ENCODE measurements at places on chromosomes 3 and 15.

DNA sequence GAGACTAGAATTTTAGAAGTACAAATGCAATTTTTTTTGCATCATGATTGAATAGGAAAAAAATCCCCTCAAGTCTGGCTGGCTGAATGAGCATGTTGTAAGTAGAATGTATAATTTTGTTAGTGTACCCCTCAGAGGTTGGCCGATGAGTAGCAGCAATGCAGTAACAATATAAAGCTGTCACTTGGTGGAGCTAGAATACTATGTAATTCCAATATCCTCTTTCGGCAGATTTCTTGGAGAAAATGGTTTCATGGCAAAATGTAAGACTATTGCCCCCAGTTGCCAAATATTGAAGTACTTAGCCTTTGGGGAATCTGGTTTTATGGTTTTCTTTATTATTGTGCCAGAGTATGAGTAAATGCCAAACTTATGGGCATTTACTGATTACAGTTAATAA, 39.8 kb upstream of the SGO1 start:
- peak; percentile 79 for DNase-seq

DNA sequence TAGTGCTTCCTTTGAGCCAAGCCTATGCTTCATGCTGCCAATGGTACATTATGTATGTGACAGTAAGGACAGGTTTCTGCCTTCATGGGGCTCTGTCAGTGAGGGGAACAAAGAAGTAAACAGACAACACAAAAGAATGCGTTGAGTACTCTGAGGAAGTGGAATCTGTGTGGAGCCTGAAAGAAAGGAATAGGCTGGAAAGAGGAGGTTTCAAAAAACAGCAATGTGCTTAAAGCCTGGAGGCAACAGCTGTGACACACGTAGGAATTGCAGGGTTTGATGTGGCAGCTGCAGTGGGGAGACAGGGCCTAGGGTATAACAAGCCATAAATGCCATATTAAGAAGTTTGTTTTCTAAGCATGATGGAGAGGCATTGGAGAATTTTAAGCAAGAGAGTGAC, 316.7 kb downstream of the CLSTN2 start:
- DNase-seq: peak; percentile 41

GRCh38 chr3:76311941-76312340, 526.6 kb upstream of the ZNF717 start:
- no peak for DNase-seq

GRCh38 chr3:72161881-72162595, 377.1 kb upstream of the PROK2 start:
- peak; percentile 38 for DNase-seq

DNA sequence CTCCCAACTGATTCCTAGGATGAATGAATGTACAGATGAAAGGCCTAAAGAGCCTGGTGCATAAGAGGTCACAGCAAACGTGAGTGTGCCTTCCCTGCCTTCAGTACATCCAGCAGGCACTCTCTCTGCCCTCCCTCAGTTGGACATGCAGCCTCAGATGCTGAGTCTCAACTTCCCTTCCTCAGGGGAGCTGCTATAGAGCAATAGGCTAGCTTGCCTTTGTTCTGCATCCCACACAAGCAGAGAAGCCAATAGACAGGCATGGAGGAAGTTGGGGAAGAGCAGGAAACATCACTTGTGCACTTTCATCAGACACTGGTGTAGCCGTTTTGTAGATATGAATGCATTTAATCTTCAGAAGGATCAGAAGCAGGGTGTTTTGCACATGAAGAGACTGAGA, 147.5 kb upstream of the THBS1 start:
- DNase-seq: no peak

- DNase-seq: no peak
Measured at GRCh38 chr3:46549408-46549904, 16.6 kb downstream of the LRRC2 start.

- no peak for DNase-seq
Measured at GRCh38 chr15:101207867-101208288, 44.0 kb downstream of the CHSY1 start.

DNA sequence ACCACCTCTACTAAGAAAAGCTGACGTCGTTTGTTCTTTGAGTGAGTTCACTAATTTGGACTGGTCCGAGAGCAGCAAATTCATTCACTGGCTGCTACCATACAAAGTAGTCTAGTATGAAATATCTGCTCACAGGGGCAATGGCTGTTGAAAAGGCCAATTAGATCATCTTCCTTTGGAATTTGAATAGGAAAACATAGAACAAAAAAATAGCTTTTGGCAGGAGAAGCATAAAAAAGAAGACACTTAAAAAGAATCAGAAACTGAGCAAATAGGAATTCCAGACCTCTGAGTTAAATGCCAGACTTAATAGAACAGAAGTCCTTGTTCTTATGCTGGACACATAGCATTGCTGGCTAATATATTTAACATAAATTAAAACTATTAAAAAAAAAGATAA, 159.3 kb downstream of the IL1RAP start:
- DNase-seq: no peak

GRCh38 chr3:138474163-138474562, 39.7 kb downstream of the ESYT3 start:
- no peak for DNase-seq

DNA sequence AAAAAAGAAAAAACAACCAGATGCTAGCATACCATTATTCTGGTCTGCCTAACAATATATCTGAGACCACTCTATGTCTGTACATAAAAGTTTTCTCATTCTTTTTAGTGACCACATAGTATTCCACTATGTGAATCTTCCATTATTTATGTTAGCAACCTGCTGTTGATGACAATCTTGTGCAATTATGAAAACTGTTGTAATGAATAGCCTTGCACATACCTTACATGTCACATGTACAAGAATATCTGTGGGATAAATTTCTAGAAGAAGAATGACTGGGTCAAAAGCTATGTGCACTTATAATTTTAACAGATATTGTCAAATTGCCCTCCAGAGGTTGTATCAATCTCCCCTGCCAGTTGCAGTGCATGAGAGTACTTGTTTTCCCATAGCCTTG, 62.5 kb downstream of the ARHGAP31 start:
- DNase-seq: no peak

DNA sequence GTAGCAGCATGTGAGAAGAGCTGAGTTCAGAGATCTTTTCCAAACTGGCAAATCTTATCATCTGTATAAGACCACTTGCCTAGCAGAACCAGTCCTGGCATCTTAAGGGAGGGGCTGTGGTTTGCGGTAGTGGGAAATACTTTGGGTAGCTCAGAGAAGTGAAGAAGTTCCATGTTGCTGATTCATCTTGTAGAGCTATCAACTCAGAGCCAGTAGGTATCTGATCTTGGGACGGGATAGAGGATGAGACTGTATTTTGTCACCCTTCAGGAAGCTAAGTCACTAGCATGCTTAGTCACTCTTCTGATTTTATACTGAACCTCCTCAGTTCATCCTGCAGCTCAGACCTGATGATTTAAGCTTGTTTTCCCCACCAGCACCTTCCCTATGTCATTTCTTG, 211.4 kb downstream of the NR1D2 start:
- no peak for DNase-seq

DNA sequence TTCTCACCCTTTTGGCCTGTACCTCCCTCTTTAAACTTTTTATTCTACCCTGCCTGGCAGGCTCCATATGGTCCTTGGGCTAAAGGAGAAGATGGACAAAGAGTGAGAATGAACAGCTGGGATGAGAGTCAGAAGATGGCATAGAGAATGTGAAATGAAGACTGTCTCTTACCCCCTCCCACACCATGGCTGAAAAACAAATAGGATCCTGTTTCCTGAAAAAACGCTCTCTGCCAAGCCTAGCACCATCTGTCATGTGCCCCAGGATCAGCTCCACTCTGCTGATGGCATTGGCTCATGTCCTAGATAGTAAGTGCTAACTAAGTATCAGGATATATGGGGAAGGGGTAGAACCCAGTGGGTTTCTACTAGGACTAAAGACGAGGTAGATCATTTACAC, 238.6 kb downstream of the MEX3B start:
- DNase-seq: no peak

- no peak for DNase-seq
Measured at GRCh38 chr15:74133694-74134386, 3.5 kb downstream of the ISLR2 start.

DNA sequence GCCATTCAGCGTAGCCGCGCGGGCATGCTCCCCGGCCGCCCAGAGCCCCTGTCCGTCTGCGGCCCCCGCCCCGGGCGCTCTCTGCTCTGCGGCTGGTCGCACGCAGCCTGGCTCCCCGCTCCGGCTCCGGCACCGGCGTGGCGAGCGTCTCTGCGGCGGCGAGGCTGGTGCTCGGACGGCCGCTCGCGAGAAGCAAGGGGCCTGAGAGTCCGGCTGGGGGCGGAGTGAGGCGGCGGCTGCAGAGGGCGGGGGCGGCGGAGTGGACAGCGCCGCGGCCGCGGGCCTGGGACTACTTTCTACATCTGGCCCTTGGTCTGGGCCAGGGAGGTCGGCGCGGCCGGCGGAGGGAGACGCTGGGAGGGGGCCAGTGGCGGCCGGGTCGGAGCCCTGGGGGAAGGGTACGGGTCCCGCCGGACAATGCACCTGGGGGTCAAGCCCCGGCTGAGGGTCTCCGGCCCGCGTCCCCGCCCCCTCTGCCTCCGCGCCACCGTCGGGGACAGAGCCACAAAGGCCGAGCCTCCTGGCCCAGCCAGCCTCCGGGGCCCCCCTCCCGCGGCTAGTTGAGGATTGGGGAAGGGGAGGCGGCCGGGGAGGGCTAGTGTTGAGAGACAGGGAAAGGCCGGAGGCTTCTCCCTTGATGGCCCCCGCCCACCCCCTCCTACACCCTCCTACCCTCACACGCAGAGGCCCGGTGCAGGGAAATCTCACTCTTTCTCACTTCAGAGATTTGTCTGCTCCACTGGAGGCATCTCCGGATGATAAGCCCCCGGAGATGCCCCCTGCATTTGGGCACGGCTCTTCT, at the start of gene PRTG:
Gene PRTG (minus strand): TSS at position 226 of the 802 bp plus-strand sequence. CDS start 221 bp downstream, at position 5.
- DNase-seq: peak; percentile 93

DNA sequence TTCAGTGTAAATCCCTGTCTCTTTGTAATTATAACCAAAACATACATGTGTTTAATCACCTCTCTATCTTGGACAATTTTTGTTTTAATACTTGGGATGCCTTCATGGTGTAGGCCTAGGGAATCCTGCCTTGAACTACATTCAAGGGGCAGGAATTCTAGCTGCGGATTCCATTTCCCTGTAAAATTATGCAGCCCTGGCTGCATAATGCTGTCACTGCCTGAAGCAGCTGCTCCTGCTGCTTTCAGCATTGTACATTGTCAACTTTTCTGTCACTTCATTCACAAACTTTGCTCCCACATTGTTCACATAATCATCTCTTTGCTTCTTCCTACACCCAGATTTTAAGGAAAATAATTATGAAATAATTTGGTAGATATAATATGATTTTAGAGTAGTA, 638.7 kb downstream of the RBMS3 start:
- DNase-seq: peak; percentile 12

GRCh38 chr3:134077649-134078161, 48.0 kb upstream of the SLCO2A1 start:
- no peak for DNase-seq

DNA sequence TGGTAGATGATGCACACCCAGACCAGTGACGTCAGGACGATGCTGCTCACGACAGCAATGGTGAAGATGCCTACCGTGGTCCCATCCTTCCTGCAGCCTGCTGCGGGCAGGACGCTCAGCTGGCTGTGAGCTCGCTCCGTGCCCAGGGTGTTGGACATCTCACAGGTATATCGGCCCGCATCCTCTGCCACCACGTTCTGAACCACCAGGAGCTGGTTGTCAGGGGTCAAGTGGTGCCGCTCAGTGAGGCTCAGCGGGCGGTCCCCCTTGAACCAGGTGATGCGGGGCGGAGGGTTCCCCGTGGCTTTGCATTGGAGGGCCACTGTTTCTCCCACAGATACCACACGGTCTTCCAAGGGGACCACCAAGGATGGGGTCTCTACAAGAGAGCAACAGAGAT, 117.8 kb downstream of the LRIG1 start:
- DNase-seq: no peak

DNA sequence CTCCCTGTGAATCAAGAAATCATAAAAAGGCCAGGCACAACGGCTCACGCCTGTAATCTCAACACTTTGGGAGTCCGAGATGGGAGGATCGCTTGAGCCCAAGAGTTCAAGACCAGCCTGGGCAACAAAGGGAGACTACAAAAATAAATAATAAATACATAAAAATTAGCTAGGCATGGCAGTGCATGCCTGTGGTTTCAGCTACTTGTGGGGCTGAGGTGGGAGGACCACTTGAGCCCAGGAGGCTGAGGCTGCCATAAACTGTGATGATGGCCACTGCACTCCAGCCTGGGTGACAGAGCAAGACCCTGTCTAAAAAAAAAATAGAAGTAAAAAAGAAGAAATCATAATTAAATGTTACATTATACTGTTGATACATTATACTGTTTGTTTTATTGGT, 28.0 kb upstream of the DCUN1D1 start:
- no peak for DNase-seq

DNA sequence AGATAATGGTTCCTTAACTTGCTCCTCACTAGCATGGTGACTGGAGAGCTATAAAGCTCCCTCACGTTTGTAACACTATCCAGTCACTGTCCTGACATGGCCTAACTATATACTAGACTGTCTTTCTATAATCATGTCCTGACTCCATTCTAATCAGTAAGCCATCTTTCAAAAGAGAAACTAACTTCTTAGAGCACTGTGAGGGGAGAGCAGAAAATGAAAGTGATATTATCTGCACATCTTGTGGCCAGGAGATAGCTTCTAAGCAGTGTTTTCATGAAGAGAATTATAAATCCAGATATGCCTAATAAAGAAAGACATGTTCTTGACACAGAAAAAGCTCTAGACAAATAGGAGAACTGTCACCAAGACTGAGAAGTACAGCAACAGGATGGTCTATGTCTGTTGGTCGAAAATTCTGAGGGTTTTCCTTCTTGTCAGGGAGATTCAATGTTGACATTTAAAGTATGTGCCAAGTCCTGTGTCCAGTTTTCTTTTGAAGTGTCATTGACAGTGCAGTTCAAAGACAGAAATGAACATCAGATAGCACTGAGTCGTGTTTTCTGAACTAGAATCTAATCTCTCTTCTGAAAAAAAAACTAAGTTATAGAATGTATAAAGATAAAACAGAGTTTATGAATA, 230.6 kb upstream of the PEX5L start:
- DNase-seq: no peak

- no peak for DNase-seq
Measured at GRCh38 chr15:20295238-20295811, 246.3 kb downstream of the GOLGA6L6 start.

DNA sequence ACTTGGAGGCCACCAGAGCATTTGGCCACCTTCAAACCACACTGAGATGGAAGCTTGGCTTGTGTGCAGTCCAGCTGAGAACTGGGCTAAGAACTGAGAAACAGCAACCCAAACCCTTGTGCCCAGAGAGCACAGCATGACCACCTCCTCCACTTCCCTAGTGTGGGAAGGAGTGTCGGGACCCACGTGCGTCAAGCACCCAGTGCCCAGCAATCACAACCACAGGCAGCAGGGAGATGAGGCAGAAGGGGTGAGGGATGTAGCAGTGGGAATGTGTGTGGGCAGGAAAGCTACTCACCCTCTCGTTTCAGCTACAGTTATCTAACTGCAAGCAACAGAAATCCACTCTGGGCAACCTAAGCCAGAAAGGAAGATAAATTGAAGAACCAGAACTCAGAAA, 25.0 kb upstream of the RFTN1 start:
- DNase-seq: no peak

DNA sequence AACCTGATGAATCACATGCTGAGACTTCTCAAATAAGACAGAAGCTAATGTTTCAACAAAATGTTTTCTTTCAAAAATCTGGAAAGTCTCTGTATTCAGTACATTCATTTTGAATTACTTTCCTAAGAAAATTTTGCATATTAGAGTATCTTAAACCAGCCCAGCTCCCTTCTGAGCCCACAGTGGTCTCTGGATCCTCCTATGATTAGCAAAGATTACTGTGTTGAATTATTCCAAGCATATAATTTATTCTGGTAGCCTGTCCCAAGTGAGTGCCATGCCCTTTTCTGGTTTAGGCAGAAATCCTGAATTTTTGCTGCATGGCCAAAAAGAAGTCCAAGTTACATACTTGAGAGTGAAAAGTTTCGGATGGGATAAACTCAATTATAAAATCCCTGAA, 279.0 kb downstream of the CTNNB1 start:
- no peak for DNase-seq
